Right lobe of liver (tissue), 6 donors: ENCODE measurements at places on chromosomes 2 and 18.
A peak's percentile ranks its signal among the peaks of the same experiment; 100 is the strongest.

- DNase-seq, result no peak
Observed at GRCh38 chr18:6221602-6222014, 193.1 kb downstream of the L3MBTL4 start.

DNA sequence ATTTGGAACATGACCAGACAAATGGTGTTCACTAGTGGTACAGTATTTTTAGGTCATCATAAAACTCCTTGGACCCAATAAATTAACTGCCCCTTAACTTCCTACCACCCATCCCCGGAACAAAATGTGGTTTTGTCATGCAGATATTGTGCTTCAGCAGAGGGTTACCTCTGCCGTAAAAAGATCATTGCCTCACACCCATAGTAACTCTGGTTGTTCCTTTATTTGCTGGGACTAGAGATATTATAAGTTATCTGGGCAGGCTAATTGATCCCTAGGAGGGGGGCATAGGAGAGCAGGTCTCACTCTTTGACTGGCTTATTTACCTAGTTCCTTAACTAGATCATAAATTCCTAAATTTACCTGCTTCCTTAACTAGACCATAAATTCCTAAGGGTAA is 1343.9 kb upstream of the CHAC2 start:
- no peak for DNase-seq

DNA sequence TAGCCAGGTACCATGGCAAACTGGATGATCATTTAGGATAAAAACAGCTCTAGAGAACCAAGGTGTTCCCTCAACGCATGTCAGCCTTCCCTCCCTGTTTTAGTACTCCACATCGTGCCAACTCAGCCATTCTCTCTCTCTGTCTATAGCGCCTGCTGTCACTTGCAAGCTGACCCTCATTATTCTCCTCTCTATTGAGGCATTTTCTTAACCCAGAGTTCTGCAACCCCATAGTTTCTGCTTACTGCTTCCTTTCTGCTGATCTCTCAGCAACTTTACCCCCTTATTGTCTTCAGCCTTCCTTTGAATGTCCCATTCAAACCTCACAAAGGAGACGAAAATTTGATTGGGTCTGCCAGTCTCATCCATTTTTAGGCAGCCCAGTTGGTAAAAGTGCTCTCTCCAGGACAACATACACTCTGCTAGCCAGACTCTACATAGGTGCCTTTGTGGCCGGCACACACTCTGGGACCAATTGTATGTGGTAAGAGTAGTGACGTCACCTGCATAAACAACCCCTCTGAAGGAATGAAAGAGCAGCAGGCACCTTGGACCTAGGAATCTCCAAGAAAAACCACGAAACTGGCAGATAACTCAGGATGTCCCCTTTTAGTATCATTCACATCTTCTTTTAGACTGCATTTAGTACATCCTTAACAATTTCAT is 367.2 kb upstream of the KCNH7 start:
- no peak for DNase-seq

DNA sequence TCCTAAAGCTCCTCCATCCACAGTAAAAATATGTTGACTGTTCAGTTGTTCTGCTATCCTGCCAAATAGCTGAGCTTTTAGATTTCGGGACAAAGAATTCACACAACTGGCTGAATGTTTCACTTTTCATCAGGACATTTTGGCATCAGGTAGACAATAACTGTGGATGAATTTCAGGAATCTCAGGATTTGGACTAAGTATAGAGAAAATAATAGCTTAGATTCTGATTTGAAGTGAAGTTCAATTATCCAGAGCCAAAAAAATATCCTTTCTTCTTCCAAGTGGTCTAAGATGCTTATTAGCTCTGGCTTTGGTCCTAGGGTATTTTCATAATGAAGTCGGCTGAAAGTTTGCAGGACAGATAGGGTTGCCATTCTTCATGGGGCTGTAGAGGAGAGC is 16.1 kb downstream of the KCNE4 start:
- no peak for DNase-seq

DNA sequence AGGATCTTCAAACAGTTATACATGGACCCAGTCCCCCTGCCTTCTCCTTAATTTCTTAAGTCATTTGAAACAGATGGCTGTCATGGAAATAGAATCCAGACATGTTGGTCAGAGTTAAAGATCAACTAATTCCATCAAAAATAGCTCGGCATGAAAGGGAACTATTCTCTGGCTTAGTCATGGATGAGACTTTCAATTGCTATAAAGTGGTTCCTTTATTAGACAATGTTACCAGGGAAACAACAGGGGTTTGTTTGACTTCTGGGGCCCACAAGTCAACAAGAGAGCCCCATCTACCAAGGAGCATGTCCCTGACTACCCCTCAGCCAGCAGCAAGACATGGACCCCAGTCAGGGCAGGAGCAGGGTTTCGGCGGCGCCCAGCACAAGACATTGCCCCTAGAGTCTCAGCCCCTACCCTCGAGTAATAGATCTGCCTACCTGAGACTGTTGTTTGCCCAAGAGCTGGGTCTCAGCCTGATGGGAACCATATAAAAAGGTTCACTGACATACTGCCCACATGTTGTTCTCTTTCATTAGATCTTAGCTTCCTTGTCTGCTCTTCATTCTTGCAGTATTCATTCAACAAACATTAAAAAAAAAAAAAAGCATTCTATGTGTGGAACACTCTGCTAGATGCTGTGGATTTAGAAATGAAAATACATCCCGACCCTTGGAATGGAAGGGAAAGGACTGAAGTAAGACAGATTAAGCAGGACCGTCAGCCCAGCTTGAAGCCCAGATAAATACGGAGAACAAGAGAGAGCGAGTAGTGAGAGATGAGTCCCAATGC is 4.6 kb downstream of the TTR start:
- DNase-seq, result no peak

GRCh38 chr2:147760984-147761383 is 83.8 kb upstream of the ACVR2A start:
- DNase-seq, result no peak

DNA sequence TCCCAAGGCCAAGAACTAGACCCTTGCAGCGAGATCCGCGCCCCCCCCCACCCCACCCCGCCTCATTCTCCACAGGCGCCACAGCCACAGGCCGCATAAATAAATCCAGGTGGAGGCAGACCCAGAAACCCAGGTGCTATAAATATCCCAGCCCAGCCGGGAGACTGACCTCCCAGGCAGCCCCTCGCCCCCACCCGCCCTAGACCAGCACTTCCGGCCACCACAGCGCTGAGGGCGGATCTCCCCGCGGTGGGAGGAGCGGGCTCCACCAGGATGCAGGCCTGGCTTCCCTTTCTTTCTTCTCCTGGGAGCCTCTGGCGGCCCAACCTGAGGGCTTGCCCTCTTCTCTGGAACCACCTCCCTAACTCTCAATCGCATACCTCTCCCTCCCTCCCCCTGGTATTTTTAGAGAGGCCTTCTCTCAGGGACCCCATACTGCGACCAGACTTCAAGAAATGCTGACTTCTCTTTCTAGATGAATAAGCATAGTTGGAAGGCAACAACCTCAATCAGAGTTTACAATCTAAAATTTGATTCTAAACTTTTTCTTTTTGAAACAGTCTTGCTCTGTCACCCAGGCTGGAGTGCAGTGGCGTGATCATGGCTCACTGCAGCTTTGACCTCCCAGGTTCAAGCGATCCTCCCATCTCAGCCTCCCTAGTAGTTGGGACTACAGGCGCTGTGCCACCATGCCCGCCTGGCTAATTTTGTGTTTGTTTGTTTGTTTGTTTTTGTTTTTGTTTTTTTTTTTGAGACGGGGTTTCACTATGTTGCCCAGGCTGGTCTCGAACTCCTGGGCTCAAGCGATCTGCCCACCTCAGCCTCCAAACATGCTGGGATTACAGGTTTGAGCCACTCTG is 55.0 kb downstream of the PKDCC start:
- DNase-seq, result peak; percentile 80

GRCh38 chr18:24543795-24544498 is 83.5 kb downstream of the HRH4 start:
- no peak for DNase-seq

GRCh38 chr2:60844105-60844504 is 37.3 kb upstream of the REL start:
- DNase-seq, result no peak

DNA sequence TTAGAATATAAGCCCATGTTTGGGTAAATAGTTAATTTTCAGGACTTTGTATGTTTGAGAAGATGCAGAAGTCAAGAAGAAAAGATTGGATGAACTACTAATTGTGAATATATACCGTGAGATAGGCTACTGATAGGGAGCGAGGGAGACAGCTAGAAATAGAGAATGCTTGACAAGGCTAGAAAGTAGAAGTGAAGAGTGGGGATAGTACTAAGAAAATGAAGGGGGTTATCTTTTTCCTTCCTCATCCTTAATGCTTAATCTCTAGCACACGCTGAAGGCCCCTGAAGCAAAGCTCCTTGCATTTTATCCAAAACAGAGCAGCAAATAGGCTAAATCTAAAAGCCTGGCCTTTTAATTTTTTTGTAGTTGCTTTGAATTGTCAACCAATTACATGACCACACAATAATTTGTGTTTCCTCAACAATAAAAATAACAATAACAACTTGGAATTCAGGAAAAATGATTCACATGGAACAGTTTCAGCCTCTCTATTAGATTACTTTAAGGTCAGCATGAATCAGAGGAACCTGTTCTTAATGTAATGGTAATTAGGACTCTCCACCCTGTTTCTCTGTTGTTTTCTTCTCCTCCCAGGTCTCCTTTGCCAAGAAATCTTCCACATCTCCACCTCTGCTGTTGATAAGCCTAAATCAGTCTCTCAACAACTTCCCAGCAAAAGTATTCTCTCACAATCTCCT is 1071.3 kb upstream of the ZEB2 start:
- DNase-seq, result no peak

DNA sequence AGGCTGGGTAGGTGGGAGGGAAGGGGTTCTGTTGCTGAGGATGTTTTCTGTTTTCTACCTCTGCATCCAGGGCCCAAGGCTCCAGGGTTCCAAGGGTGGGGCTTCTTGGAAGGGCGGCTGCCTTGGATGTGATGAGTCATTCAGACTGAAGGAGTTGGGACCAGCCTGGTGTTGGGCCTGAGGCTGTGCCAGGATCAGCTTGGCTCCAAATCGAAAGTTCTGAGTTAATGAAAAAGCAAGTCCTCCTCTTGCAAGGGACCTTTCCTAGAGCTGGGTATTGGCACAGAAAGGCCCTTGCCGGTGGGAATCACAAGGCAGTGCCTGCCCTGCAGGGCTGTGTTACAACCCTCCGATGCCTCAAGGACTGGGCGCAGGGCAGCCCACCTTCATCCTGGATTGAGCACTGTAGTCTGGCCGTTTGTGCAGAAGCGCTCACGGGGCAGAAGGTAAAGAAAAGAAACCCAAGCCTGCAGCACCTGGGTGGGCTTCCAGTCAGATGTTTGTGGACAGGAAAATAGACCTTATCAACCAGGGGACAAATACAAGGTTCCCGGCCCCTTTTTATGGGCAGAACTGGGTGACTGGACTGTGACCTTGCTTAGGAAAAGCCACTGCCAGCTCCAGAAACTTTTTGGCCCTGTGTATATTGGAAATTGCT is 52.5 kb upstream of the MCFD2 start:
- peak; percentile 74 for DNase-seq

- DNase-seq, result no peak
Observed at GRCh38 chr2:147174824-147175254, 670.0 kb upstream of the ACVR2A start.

DNA sequence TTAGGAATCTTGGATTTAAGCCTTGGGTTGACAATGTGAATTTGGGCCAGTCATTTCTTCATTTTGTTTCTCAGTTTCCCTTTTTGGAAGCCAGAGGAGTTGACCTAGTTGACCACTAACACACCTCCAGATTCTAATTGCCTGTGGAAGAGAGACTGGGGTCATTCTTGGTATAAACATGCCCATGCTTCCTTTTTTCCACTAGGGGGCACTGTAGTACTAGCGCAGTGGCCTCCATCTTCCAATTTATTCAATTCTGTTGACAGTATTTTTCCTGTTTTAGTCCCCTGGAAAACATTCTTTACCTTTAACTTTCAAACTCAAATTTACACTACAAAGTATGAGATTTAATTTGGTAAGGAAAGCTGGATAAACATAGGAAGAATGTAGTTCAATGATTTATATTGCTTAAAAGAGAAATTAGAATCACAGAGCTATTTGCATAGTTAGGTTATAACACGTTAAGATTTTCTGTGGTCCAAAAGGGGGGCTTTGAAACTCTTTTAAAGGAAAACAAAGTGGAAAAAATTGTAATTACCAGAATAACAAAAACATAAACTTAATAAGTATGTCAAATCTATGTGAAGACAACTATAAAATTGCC is 57.5 kb upstream of the AGPS start:
- DNase-seq, result no peak

- no peak for DNase-seq
Observed at GRCh38 chr2:122864728-122865127, 1109.3 kb downstream of the TSN start.

DNA sequence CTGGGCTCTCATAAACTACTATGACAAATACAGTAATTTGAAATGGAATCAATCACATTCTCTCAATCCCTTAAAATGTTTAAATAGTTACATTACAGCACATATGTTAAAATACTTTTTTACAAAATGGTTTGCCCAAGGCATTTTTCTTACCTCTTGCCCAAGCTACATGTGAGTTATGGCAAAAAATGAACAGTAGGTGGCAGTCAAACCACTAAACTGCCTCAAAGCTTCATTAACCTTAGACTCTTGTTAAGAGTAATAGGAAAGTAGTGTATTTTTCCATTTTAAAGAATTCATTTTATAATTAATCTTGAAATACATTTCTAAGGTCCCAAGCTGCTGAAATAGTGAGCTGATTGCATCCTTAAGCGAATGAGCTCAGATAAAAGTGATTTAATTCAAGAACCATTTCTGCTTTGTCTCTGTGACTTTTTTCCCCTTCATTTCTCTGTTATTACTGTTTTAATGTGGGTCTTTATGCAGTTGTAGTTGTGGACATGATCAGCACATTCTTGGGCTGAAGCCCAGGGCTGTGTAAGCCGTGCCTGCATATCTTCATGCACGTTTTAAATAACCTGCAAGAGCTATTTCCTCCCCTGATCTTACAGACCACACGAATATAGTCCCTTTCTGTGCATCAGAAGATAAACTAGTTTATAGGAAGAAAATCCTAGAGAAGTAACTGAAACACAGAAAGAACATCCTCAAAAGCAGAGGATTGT is 311.8 kb downstream of the LNPK start:
- no peak for DNase-seq

GRCh38 chr2:88258208-88258607 is 88.1 kb downstream of the THNSL2 start:
- no peak for DNase-seq

GRCh38 chr2:184119989-184120800 is 478.1 kb upstream of the ZNF804A start:
- no peak for DNase-seq

GRCh38 chr2:69030800-69031428 is 17.9 kb downstream of the ANTXR1 start:
- no peak for DNase-seq
